A549 treated with ZK216348 at 1 μM for 4 hours (cell line): ENCODE measurements at places on chromosomes 1 and 21. TPM values are rescaled to one million over a fixed set of nuclear protein-coding genes. Genes with fewer than 3 reads are reported as not detected.

LRRC71 gene
- total RNA-seq, result 0.12 to 0.24 TPM (median 0.15 TPM) in 5 replicates

CRNN gene
- not detected in 5 replicates for total RNA-seq

SYPL2 gene
- 0.07 to 0.18 TPM (median 0.08 TPM) in 5 replicates for total RNA-seq

GUCA2A gene
- total RNA-seq, result not detected in 5 replicates

RGS18 gene
- total RNA-seq, result not detected in 5 replicates

FYB2 gene
- not detected in 5 replicates for total RNA-seq

CA14 gene
- not detected in 5 replicates for total RNA-seq

NAV1 gene
- total RNA-seq, result 5.1 to 13.7 TPM (median 9.1 TPM) in 5 replicates

KIAA0040 gene
- total RNA-seq, result 0.56 to 0.92 TPM (median 0.74 TPM) in 5 replicates

MNDA gene
- total RNA-seq, result not detected in 5 replicates

PKLR gene
- 0.07 TPM in 1 of 5 replicates, not detected in the others for total RNA-seq

LHX8 gene
- total RNA-seq, result 0.81 to 1.4 TPM (median 1.2 TPM) in 5 replicates

KRTAP10-4 gene
- not detected in 5 replicates for total RNA-seq

SRM gene
- 102 to 210 TPM (median 208 TPM) in 5 replicates for total RNA-seq

PLA2G2C gene
- total RNA-seq, result not detected in 5 replicates

NES gene
- 1.2 to 1.3 TPM (median 1.3 TPM) in 5 replicates for total RNA-seq

TTLL7 gene
- 1.4 to 4.8 TPM (median 3.0 TPM) in 5 replicates for total RNA-seq

LAMC2 gene
- 20.9 to 28.8 TPM (median 22.7 TPM) in 5 replicates for total RNA-seq

CFAP45 gene
- total RNA-seq, result 0.32 to 1.1 TPM (median 0.62 TPM) in 5 replicates

PERM1 gene
- 0.06 to 0.36 TPM (median 0.11 TPM) in 4 of 5 replicates, not detected in the other for total RNA-seq

L1TD1 gene
- not detected in 5 replicates for total RNA-seq

HPCAL4 gene
- total RNA-seq, result 0.19 to 0.36 TPM (median 0.26 TPM) in 5 replicates
